Stimulated activated CD8-positive, alpha-beta memory T cell treated with anti-CD3 and anti-CD28 coated beads, Interleukin-4, amount 100 ng/mL, for 1 hour (primary cell): ENCODE measurements at places on chromosomes 4 and X.

- DNase-seq, result no peak
Measured at GRCh38 chr4:107877361-107877760, 52.6 kb downstream of the SGMS2 start.

GRCh38 chr4:137806420-137806819 lies 274.1 kb upstream of the PCDH18 start:
- DNase-seq, result no peak

DNA sequence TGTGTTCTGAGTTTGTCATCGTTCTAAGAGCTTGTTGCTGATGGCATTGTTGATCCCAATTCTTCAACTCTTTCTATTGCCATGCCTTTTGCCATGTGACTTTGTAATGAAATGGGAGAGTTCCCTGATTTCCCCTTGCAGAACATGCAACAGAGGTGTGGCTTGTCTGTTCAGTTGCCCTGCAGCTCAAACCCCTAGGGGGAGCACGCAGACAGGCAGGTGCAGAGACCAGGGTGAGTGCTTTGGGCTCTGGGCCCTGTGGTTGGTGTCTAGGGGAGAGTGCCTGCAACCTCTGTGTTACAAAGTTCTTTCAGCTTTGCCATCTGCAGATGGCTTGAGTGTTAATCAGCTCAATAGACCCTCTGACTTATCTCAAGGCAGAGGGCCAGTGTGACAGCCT lies 332.7 kb downstream of the MID1IP1 start:
- DNase-seq, result no peak

DNA sequence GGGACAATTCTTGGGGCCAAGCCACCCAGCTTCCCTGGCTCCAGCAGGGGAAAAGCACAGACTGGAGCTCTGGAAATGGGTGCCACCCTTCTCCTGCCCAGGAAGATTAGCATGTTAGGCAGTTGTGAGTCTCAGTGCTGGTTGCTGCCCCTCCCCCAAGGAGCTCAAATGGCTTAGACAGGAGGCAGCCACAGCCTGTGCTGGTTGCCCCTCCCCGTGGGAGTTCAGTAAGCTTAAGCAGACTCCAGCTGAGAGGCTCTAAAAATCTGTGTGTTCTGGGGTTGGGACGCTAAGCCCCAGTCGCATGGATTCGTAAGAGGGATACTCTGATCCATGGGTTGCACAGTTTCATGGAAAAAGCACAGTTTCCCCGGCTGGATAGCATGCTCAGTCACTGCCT lies 92.7 kb upstream of the NDST3 start:
- DNase-seq, result no peak

GRCh38 chrX:154545673-154546274 lies 872 bp downstream of the G6PD start:
- no peak for DNase-seq

- DNase-seq, result no peak
Measured at GRCh38 chrX:54820737-54821136, 13.2 kb downstream of the MAGED2 start.

DNA sequence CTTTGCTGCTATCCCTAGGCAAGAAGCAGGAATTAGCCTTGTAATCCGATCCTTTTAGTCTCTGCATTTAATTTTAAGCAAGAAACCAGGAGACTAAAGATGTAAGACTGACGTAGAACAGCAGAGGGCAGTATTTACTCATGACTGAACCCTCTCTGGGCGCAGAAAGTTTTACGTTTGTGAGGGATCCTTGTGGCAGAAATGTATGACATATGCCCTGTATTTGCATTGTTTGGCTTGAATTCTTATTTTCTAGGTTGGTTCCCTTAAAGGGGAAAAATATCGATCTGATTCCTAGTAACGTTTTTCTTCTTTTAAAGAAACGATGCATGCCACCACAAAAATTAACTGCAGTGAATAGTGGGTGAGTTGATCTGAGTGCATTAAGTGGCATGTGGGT lies 1.3 kb upstream of the FAT4 start:
- no peak for DNase-seq

DNA sequence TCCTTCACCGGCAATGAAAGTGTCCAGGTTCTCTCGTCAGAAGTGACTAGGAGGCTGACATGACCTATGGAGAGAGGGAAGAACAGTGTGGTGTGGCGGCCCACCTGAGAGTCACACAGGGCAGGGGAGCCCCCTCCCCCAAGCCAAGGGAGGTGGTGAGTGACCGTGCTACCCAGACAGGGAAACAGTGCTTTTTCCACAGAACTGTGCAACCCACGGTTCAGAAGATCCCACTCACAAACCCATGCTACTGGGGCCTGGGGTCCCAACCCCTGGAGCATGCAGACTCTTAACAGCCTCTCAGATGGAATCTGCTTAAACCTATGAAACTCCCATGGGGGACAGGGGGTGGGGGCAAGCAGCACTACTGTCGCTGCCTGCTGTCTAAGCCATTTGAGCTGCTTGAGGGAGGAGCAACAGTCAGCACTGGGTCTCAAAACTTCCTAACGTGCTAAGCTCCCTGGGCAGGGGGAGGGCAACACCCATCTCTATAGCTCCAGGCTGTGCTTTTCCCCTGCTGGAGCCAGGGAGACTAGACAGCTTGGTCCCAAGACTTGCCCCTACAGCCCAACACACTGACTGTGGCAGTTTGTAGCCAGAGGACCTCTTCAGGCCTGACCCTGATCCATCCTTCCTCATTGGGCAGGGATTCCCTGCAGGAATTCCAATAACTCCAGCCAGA lies 850.4 kb upstream of the AADAT start:
- DNase-seq, result no peak

- no peak for DNase-seq
Measured at GRCh38 chrX:153386097-153386496, 15.1 kb downstream of the PNMA6E start.

DNA sequence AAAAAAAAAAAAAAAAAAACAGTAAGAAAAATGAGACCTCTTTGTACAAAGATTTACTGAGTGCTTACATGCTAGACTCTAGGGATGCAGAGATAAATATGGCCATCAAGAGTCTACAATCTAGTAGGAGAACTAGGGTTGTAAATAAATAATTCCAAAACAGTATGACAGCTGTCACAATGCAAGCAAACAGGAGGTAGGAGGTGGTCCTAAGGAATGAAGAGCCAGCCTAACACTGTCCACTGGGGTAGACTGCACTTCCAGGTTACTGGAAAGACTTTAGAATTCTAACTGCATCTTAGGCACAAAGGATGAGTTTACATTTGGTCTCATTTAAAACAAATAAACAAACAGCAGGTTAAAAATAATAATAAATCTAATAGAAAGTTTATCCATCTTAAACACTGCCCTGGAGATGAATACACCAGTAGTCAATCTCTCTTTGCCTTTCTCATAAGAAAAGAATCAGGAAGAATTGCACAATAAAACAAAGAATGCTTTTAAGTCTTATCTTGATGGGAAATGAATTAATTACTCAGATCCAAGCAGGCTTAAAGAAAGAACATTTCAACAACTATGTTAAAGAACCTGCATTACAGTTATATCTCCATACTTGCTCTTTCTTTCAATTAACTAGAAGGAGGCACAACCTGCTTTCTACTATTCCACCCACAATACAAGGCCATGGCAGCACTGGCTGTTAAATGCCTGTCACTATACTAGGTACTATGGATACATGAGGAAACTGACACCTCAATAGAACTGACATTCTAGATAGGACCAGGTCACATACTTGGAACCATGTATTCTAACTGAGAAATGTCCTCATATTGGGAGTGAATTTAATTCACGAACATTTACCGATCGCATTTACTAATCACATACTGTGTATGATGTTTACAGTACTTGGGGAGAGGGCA lies 12.7 kb downstream of the ADGRA3 start:
- DNase-seq, result no peak

DNA sequence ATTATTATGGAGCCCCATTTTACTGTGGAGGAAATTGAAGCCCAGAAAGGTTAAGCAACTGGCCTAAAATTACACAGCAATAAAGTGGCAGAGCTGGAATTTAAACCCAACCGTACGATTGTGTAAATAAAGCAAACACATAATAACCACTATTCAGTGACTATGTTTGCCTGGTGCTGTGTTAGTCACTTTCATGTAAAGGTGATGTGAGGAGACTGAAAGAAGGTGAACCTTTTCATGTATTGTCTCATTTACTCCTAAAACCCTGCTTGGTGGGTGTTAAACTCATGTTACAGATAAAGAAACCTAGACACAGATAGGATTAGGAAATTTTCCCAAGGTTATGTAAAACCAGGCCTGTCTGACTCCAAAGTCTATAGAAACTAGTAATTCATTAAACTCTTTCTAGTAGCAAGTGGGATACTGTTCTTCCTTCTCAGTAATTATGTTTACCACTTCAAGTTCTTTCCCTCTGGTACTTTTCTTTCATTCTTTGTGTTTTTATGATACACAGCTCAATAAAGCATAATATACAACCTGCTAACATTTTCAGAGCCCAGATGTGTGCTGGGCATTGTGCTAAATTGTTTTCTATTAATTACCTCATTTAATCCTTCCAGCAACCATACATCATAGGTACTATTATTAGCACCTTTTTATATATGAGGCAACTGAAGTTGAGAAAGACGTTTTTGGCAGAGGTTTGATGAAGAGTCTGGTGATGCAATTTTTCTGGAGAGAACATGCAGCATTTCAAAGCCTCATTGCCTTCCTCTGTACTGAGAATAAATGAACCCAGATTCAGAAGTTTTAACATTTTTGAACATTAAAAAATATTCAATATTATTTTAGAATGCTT lies 202.7 kb downstream of the SPRY1 start:
- DNase-seq, result no peak

GRCh38 chrX:3178329-3178728 lies 137.1 kb downstream of the ARSF start:
- no peak for DNase-seq

- DNase-seq, result no peak
Measured at GRCh38 chr4:8316911-8317351, 47.4 kb downstream of the HTRA3 start.

GRCh38 chr4:99821918-99822503 lies 5.4 kb downstream of the DAPP1 start:
- DNase-seq, result no peak

GRCh38 chr4:139798456-139798855 lies 132.8 kb downstream of the MGST2 start:
- DNase-seq, result no peak

DNA sequence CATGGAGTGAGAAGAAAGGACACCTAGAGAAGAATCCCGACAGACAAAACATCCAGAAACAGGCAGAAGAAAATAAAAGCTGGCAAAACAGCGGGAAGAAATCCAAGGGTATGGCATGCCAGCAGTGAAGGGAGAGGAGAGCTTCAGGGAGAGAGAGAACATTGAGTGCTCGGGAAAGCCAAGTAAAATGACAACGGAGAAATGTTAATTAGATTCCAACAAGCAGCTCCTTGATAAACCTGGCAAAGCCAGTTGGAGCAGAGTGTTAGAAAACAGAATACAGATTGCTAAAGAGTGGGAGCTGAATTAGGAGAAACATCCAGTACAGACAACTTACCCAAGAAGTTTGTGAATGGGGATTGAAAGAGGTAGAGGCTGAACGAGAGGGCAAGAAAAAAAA lies 40.4 kb upstream of the MAOA start:
- DNase-seq, result no peak

DNA sequence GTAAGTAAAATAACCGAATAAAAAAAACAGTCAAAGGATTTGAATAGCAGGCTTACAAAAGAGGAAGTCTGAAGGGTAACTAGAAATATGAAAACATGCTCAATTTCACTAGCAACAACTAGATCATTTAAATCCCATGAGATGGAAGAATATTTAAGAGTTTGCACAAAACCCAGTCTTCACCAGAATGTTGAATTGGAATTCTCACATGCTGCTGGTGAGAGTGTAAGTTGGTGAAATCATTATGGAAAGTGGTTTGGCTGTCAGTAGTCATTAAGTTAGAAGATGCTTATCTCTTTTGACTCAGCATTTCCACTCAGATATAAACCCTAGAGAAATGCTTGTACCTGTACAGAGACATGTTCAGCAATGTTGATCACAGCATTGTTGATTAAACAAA lies 110.1 kb downstream of the PGRMC2 start:
- no peak for DNase-seq

- DNase-seq, result no peak
Measured at GRCh38 chr4:143270256-143270838, 66.3 kb upstream of the GAB1 start.

DNA sequence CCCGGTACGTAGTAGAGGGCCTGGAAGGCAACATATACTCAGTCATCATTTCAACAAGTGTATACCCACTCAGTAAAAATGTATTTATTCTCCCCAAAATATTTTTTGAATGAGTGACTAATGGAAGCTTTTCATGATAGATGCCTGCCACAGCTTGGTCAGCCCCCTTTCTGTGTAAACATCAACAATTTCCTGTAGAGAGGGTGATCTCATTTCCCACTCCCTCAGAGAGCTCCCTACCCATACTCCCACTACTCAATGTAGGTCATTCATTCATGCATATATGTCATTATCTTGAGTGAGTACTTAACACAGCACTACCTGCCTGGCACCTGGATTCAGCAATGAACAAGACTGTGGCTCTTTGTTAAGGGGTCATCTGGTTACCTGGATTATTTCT lies 81.9 kb downstream of the STK32B start:
- DNase-seq, result no peak

GRCh38 chr4:184386271-184386781 lies 88.0 kb downstream of the IRF2 start:
- no peak for DNase-seq

- DNase-seq, result no peak
Measured at GRCh38 chrX:130788786-130789581, 114.0 kb downstream of the ENOX2 start.

GRCh38 chr4:78567500-78568060 lies 16.0 kb downstream of the ANXA3 start:
- no peak for DNase-seq

DNA sequence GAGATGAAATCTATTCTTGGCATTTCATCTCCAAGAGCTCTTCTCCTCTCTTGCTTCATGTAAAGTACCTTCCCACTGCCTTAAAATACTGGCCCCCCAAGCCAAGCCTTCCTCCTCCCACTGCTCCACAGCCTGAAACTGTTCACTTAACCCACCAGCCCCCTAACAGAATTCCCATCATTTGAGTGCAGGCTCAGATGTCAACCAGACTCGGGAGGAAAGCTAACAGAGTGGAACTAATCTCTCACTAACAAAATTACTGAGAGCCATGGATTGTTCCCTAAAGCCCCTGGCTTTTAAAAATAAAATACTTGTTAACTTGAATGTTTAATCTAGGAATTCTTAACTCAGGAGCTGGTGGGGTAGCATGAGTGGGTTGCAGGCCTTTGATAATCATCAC lies 7.1 kb upstream of the DCUN1D4 start:
- DNase-seq, result no peak

DNA sequence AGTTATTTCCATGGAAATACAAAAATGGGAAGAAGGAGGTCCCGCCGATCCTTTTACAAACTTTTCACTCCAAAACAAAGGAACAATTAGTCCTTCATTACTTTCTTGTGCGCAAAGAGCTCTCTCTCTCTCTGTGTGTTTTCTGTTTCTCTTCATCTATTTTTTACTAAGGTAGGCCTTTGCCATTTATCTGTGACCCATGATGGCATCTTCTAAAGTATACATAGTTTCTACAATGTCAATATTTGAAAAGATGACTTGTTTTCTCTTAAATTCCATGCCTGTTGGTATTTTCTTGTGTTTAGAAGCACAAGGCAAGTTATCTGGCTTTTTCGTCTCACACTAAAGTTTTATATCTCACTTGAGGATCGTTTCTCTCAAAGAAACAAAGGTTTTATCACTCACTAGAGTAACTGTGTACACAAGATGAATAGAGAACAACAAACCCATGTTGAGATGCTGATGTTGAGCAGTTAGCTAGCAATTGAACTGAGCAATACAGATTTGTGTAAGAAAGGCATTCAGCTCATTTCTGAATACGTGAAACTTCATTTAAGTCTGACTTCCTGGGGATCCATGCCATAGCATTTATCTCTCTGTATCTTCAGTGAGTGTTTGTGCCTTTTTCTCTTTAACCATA lies 250.3 kb downstream of the GBA3 start:
- no peak for DNase-seq

GRCh38 chrX:97685753-97686152 lies 802.0 kb downstream of the RPA4 start:
- no peak for DNase-seq
